GM23248 (cell line): ENCODE measurements at places on chromosomes 7 and 10. TPM values are rescaled to one million over a fixed set of nuclear protein-coding genes. Genes with fewer than 3 reads are reported as not detected.

The STRIP2 gene
- total RNA-seq, result 2.2 and 2.5 TPM in 2 replicates

The PTEN gene
- 79.4 and 93.9 TPM in 2 replicates for total RNA-seq

The ADARB2 gene
- total RNA-seq, result not detected in 2 replicates

The FGFBP3 gene
- 0.13 and 0.32 TPM in 2 replicates for total RNA-seq

The ACHE gene
- total RNA-seq, result not detected in 2 replicates

The UPK3B gene
- 0.11 TPM in 1 of 2 replicates, not detected in the other for total RNA-seq

The TAS2R41 gene
- not detected in 2 replicates for total RNA-seq

The TFR2 gene
- 0.11 and 0.51 TPM in 2 replicates for total RNA-seq

The GNGT1 gene
- not detected in 2 replicates for total RNA-seq

The KCNH2 gene
- total RNA-seq, result not detected in 2 replicates

The ZNF425 gene
- total RNA-seq, result 3.8 and 5.4 TPM in 2 replicates

The C7orf57 gene
- not detected in 2 replicates for total RNA-seq

The KCP gene
- total RNA-seq, result not detected in 2 replicates

The SPDYE5 gene
- total RNA-seq, result not detected in 2 replicates

The CPN1 gene
- not detected in 2 replicates for total RNA-seq

The RGR gene
- not detected in 2 replicates for total RNA-seq

The CPA2 gene
- not detected in 2 replicates for total RNA-seq

The KAZALD1 gene
- total RNA-seq, result 42.6 and 62.6 TPM in 2 replicates

The NFE2L3 gene
- 0.76 and 1.4 TPM in 2 replicates for total RNA-seq

The RHOBTB1 gene
- 14.6 and 16.2 TPM in 2 replicates for total RNA-seq
